ENCODE measurements at places on chromosomes 6 and 20.

- DNase-seq = no peak
Measured at GRCh38 chr20:46485431-46485830, 27.9 kb downstream of the ZNF334 start.

DNA sequence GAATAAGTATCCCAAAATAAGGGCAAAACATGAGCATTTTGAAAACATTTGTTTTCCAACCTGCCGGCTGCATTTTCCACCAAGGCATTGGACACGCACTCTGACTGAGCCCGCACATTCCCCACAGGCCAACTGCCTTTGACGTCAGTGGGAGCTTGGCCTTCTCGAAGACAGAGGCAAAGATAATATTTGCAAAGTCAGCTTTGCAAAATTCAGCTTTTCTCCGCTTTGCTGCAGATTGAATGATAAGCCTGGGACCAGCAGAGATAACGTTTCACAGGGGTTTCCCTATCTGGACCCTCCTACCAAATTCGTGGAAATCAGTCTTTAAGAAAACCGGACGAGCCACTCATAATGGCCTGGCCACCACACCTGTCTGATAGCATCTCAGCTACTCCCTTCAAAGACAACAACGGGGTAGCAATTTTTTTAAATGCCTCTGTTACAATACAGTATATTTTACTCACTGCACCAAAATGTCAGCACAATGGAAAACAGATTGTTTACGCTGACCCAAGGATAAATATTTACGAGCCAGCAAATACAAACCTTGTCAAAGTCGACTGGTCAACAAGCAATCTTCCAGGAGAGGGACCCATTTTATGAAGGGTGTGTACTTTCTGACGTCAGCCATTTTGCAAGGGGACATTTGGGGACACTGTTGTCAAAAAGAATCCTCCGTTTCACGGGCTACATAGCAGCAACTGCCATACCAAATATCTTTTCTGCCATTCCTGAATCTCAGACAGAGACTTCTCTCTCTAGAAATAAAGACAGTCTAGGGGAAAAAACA lies 100.5 kb downstream of the TFAP2A start:
- DNase-seq = no peak

- DNase-seq = no peak
Measured at GRCh38 chr20:4605166-4605565, 116.5 kb upstream of the PRND start.

- DNase-seq = no peak
Measured at GRCh38 chr6:14274016-14274415, 156.4 kb downstream of the CD83 start.

GRCh38 chr6:107330168-107330567 lies 129.2 kb downstream of the PDSS2 start:
- peak; percentile 11 for DNase-seq

- DNase-seq = no peak
Measured at GRCh38 chr6:100168148-100168547, 174.1 kb upstream of the MCHR2 start.

DNA sequence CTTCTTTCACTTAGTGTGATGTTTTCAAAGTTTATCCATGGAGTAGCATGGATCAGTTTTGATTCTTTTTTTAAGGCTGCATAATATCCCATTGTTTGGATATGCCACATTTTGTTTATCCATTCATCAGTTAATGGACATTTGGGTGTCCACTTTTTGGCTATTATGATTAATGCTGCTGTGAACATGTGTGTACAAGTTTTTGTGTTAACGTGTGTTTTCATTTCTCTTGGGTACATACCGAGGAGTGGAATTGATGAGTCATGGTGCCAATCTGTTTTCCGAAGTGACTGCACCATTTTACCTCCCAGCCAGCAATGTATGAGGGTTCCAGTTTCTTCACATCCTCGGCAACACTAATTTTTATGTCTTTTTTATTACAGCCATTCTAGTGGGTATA lies 78.4 kb upstream of the CCDC28A start:
- DNase-seq = no peak

- no peak for DNase-seq
Measured at GRCh38 chr6:36699348-36699747, 1.7 kb downstream of the RAB44 start.

- DNase-seq = no peak
Measured at GRCh38 chr6:96836631-96837080, 621 bp downstream of the GPR63 start.

- DNase-seq = no peak
Measured at GRCh38 chr6:21527731-21528130, 65.8 kb upstream of the SOX4 start.

DNA sequence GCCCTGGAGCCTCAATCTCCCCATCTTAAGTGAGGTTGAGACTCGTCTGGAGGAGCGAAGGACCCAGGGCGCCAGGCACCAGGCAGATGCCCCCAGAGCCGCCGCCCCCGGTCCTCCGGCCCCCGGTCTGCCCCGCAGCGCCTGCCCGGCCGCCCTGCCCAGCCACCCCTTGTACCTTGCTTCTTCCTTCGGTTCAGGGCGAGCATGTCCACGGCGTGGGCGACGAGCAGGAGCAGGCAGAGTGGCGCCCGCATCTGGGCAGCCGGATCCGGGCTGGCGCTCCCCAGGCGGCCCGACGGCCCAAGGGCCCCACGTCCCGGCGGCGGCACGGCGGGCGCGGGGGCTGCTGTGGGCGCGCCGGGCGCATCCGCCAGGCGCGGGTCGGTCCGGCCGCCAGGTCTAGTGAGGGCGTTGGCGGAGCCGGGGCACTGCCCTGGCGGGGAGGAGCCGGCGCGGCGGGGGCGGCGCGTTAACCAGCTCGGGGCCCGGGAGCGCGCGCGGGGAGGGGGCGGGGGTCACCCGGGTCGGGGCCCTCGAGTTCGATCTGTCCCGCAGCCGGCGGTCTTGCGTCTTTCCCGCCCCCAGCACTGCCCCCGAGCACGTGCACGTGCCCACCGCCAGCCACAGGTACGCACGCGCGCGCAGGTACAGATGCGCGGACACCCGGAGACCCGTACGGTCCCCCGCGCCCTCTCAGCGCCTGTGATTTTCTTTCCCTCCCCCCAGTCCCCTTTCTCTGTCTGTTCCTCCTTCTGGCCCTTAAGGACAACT lies at the start of gene RSPO4:
RSPO4 (minus strand) TSS at position 401 of the 771 bp plus-strand sequence; CDS start at position 254, 147 bp downstream.
- DNase-seq = no peak

DNA sequence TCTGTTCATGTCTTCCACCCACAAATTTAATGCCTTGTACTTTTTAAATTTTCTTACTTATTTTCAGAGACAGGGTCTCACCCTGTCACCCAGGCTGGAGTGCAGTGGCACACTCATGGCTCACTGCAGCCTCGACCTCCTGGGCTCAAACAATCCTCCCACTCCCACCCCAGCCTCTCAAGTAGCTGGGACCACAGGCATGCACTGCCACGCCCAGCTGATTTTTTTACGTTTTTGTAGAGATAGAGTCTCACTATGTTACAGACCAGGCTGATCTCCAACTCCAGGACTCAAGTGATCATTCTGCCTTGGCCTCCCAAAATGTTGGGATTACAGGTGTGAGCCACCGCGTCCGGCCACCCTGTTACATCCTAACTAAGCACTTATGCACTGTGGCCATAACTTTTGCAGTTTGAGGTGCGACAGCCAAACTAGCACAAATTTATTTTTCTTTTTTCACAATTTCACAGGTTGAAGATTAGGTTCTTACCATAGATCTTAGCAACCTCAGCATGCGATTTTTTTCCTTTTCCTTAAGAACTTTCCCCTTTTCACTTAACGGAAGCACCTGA lies 92.1 kb downstream of the EPB41L2 start:
- no peak for DNase-seq

DNA sequence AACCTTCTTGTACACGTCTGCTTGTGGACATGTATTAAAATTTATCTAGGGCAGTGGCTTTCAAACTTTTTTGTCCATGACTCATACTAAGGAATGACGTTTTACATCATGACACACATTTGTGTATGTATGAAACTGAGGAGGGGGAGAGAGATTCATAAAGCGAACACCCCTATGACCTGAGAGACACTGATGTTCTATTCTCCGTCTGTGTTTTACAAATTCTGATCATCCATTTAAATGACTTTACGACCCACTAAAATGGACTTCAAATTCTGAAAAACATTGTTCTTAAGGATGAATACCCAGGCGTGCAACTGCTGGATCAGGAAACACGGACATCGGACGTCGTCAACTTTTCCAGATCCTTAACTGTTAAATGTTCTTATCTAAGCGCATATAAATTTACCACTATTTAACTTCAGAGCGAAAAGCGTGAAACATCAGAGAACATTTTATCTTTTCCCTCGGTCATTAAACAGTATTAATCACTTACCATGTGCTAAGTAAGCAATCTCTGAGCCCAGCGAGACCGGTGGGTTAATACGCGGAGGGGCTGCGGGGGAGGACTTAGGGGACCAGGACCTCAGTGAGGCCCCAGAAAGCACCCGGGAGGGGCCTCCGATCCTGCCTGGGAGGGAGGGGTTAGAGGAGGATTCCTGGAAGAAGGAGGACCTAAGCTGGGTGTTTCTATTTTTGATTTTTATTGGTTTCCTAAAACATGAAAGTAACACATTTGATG lies 1.2 kb downstream of the PLAGL1 start:
- no peak for DNase-seq

GRCh38 chr6:10555625-10556309 lies 34.6 kb downstream of the GCNT2 start:
- no peak for DNase-seq

GRCh38 chr6:131122007-131122406 lies 13.3 kb upstream of the AKAP7 start:
- no peak for DNase-seq

- DNase-seq = no peak
Measured at GRCh38 chr20:63697357-63697867, 960 bp downstream of the TNFRSF6B start.

- DNase-seq = no peak
Measured at GRCh38 chr20:48558906-48559305, 268.9 kb downstream of the PREX1 start.

GRCh38 chr6:73348550-73349204 lies 5.4 kb downstream of the DPPA5 start:
- DNase-seq = no peak

DNA sequence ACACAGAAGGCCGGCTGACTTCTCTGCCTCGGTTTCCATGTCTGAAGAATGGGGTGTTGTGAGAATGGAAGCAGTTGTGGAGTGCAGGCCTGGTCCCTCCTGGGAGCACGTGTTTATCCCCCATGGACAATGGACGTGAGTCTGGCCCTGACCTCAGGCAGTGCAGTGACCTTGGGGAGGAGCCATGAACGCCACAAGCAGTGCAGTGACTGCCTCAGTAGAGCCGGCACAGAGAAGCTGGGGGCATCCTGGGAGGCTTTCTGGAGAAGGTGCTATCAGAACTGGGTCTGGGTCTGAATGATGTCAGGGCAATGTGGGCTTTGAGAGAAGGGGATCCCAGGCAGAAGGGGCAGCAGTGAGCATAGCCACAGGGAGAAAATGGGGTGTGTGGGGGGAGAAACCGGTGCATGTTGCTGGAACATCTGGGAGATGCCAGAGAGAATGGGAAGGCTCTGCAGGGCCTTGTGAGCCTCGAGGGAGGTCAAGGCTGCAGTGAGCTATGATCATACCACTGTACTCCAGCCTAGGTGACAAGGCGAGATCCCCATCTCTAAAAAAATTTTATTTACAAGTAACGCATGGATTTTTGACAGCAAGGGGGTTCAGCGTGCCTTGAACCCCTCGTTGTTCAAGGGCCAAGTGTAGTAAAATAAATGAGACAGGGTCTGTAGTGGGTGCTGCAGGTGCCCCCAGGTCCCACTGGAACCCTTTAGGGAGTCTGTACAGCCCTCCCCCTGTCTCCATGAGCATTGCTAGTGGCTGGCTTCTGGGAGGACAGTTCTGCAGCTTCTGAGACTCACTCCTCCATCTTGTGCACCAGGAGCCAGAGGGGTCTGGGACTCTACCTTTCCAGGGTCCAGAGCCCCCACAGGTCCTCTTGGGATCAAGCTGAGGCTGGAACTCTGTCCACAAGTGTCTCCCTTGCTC lies 27.0 kb upstream of the ZBP1 start:
- no peak for DNase-seq

- DNase-seq = no peak
Measured at GRCh38 chr6:141874930-141875602, 257.7 kb upstream of the GJE1 start.

DNA sequence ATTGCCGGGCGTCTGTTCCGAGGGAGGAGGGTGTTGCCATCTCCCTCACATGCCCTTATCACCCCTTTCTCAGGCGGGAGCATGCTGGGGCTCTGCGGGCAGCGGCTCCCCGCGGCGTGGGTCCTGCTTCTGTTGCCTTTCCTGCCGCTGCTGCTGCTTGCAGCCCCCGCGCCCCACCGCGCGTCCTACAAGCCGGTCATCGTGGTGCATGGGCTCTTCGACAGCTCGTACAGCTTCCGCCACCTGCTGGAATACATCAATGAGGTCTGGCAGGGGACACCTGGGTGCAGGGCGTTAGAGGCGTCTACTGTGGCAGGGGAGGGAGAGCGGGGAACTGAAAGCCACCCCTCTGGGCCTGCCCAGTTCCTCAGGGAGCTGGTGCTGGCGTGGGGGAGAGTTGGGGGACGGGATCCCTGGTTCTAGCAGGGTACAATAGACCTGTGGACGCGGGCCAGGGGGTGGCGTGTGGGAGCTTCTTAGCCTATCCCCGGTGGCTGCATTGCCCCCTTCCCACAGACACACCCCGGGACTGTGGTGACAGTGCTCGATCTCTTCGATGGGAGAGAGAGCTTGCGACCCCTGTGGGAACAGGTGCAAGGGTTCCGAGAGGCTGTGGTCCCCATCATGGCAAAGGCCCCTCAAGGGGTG lies 697 bp downstream of the PPT2 start:
- DNase-seq = peak; percentile 79

DNA sequence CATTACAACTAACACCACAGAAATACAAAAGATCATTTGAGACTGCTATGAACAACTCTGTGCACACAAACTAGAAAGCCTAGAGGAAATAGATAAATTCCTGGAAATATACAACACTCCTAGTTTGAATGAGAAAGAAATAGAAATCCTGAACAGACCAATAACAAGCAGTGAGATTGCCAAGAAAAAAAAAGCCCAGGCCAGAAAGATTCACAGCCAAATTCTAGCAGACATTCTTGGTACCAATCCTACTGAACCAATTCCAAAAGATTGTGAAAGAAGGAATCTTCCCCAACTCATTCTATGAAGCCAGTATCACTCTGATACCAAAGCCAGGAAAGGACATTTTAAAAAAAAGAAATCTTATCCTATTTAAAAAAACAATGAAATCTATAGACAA lies 7.0 kb upstream of the CDK19 start:
- DNase-seq = no peak

DNA sequence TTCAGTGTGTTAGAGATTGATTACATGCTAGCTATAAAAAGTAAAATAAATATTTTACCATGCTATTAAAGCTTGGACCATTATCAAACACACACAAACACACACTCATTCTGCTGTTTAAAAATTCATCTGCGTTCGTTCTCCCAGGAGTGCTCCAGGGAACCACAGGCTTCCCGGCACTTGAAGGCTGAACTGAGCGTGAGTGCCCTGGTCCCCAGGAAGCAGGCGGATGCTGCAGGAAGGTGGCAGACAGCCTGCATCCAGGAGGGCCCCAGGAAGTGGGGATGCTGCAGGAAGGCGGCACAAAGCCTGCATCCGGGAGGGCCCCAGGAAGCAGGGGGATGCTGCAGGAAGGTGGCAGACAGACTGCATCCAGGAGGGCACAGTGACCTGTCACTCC lies 147.2 kb upstream of the SNX9 start:
- DNase-seq = no peak

Data from CD4-positive, alpha-beta T cell treated with Interleukin-21 for 1 hour (primary cell).